ENCODE measurements at places on chromosomes 13 and 19.

DNA sequence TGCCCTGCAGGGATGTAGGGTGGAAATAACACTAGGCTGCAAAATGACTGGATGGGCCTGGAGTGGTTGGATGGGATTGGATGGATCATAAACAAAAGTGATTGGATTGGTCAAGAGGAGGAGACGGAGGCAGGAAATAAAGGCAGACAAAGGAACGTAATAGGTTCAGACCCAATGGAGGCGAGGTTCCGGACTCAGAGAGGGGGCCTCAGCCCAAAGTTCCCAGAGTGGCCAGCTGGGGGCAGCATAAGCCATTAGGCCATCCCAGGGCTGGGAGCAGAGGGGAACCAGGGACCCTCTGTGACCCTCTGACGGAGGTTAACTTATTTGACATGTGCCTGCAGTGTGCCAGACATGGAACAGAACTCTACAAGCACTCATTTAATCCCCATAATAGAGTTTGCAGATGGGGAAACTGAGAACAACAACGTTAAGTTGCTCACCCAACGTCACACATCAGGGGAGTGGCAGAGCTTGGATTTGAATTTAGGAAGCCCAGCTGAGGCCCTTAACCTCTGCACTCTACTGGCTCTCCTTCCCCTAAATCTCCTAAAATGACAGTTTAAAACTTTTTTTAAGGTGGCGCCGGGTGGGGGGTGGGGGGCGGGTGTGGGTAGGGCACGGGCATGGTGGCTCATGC lies 15.3 kb upstream of the MAP1S start:
- H3K36me3 ChIP-seq: no peaks in the 10 kb centered on the region
- H3K4me1 ChIP-seq: peaks cover under 1% of the 10 kb centered on the region
- no peak overlapping the region for H3K4me3 ChIP-seq

DNA sequence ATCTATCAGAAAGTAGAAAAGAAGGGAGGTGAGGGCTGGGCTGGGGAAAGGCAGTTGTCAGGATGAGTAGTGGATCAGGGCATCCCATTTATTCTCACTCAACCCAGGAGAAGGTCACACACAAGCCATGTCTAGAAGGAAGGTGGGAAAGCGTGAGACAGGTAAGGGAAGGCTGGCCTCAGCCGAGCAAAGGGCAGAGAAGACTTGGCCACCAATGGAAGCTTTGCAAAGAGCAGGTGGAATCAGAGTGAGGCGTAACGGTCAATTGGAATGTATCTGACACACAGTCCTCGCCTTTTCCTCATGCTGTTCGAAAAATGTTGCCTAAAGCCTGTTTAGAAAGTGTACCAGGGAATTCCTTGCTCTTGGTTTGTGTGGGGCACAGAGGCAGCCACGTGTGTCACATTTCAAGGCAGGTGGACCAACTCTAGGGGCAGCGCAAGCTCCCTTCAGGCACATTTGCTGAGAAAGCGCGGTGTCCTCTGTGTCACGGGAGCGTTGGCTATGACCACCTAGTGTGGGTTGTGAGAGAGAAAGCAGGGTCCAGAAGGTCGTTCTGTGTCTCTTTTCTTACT lies 118.8 kb upstream of the SPATA13 start:
- peak overlapping the region; percentile 41 for H3K27ac ChIP-seq
- H3K27me3 ChIP-seq: peaks cover 2% of the 10 kb centered on the region
- no peak overlapping the region for H3K4me3 ChIP-seq

GRCh38 chr19:46368116-46368515 lies 21.2 kb downstream of the PPP5C start:
- peaks cover 42% of the 10 kb centered on the region for H3K36me3 ChIP-seq
- H3K4me3 ChIP-seq: no peak overlapping the region
- H3K27me3 ChIP-seq: peaks cover 3% of the 10 kb centered on the region
- peaks cover 69% of the 10 kb centered on the region for H3K4me1 ChIP-seq
- no peak for DNase-seq

GRCh38 chr13:29730253-29730652 lies 120.2 kb downstream of the UBL3 start:
- no peaks in the 10 kb centered on the region for H3K4me1 ChIP-seq
- DNase-seq: no peak
- peaks cover 24% of the 10 kb centered on the region for H3K27me3 ChIP-seq
- no peak overlapping the region for H3K4me3 ChIP-seq
- H3K27ac ChIP-seq: no peak overlapping the region
- H3K36me3 ChIP-seq: no peaks in the 10 kb centered on the region

DNA sequence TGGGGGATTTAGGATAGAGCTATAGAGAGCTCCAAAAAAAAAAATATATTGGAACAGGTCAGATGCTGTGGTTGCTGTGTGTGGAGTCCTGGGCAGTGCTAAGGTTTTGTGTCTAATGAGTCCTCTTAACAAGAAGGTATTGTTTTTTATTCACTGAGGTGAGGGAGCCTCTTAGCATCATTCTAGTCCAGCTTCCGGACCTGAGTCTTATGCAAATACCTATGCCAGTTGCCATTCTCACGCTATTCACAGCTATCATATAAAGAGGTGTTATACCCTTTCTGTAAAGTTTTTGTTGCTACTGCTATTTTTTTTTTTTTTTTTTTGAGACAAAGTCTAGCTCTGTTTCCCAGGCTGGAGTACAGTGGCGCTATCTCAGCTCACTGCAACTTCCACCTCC lies 1.4 kb downstream of the NLRP2 start:
- no peaks in the 10 kb centered on the region for H3K4me1 ChIP-seq
- peaks cover 18% of the 10 kb centered on the region for H3K36me3 ChIP-seq
- H3K27ac ChIP-seq: no peak overlapping the region
- peak overlapping the region; percentile 67 for H3K4me3 ChIP-seq
- no peak for DNase-seq
- H3K27me3 ChIP-seq: peaks cover 9% of the 10 kb centered on the region

DNA sequence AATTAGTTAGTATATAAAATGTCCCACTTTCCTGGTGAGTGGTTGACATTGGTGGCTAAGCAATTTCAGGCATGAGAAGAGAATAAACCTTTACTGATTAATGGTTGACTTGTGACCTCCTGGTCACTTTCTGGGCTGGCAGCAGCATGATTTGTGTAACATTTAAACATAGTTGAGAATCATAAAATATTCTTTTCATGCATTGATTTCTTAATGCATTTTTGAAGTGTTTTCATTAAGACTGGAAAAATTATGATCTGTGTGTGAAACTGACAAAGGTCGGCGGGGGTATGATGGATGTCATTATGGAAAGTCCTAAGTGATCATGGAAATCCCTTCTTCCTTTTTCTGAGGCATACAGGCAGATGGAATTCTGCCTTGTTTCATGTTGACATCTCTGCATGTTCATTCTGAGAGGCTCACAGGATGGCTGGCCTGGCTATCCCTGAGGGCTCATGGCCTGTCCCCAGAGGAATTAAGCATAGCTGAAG lies 98.7 kb upstream of the RNF113B start:
- peak overlapping the region; percentile 59 for H3K4me3 ChIP-seq
- DNase-seq: peak; percentile 36
- H3K27me3 ChIP-seq: no peaks in the 10 kb centered on the region
- H3K36me3 ChIP-seq: peaks cover 16% of the 10 kb centered on the region
